HuH-7.5 (cell line): ENCODE measurements at places on chromosomes 11 and 22.
A peak's percentile ranks its signal among the peaks of the same experiment; 100 is the strongest.

- DNase-seq: no peak
Observed at GRCh38 chr11:120686516-120686915, 175.0 kb downstream of the GRIK4 start.

DNA sequence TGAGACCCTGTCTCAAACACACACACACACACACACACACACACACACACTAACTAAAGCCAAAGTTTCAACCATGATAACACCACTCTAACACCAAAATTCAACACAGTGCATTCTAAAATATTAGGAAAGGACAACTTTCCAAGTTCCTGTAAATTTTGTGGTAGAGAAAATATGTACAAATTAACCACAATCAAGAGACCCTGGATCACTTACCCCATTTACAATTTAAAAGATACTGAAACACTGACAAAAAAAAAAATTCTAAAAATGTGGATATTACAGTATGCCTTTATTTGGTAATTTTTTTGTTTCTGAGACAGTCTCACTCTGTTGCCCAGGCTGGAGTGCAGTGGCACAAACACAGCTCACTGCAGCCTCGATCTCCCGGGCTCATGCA is 9.7 kb downstream of the MRTFA start:
- DNase-seq: no peak

GRCh38 chr11:82718307-82718706 is 15.4 kb downstream of the FAM181B start:
- peak; percentile 20 for DNase-seq

- no peak for DNase-seq
Observed at GRCh38 chr22:22369964-22370270, 125.3 kb downstream of the VPREB1 start.

DNA sequence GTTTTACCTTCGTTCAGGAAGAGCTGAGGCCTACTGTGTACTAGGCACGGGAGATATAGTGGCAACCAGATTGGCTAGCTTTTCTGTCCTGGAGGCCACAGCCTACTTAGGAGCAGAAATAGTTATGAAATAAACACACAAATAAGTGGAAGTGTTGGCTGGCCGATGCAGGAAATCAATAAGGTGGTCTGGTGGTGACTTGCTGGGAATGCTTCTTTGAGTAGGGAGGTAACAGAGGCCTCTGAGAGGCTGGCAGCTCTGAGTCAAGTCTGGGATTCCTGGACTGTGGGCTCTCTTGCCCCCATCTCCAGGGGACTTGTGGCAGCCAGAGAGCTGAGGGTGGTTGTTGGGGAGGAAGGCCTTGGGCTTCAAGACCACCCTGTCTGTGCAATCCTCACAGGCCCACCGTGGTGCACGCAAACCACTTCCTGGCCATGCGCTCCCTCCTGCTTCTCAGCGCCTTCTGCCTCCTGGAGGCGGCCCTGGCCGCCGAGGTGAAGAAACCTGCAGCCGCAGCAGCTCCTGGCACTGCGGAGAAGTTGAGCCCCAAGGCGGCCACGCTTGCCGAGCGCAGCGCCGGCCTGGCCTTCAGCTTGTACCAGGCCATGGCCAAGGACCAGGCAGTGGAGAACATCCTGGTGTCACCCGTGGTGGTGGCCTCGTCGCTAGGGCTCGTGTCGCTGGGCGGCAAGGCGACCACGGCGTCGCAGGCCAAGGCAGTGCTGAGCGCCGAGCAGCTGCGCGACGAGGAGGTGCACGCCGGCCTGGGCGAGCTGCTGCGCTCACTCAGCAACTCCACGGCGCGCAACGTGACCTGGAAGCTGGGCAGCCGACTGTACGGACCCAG is 4.1 kb downstream of the SERPINH1 start:
- DNase-seq: no peak

DNA sequence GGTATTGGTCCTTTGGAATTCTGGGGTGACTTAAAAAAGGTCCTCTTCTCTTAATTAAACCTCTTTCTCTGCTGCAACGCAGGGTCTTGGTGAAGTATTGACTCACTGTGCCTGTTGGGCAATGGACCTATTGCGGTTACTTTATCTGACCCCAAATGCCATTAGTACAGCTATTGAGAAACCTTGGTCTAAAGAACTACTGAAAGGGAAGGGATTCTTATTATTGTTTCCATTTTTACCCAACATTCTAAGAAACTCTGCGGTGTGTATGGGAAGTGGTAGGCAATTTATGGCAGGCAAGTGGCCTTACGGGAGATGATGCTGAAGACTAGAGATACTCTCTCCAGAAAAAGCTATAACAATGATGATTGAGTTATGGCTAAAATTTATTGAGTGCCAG is 12.5 kb downstream of the SLC6A5 start:
- no peak for DNase-seq

GRCh38 chr11:37942081-37942480 is 1344.0 kb upstream of the RAG2 start:
- no peak for DNase-seq

DNA sequence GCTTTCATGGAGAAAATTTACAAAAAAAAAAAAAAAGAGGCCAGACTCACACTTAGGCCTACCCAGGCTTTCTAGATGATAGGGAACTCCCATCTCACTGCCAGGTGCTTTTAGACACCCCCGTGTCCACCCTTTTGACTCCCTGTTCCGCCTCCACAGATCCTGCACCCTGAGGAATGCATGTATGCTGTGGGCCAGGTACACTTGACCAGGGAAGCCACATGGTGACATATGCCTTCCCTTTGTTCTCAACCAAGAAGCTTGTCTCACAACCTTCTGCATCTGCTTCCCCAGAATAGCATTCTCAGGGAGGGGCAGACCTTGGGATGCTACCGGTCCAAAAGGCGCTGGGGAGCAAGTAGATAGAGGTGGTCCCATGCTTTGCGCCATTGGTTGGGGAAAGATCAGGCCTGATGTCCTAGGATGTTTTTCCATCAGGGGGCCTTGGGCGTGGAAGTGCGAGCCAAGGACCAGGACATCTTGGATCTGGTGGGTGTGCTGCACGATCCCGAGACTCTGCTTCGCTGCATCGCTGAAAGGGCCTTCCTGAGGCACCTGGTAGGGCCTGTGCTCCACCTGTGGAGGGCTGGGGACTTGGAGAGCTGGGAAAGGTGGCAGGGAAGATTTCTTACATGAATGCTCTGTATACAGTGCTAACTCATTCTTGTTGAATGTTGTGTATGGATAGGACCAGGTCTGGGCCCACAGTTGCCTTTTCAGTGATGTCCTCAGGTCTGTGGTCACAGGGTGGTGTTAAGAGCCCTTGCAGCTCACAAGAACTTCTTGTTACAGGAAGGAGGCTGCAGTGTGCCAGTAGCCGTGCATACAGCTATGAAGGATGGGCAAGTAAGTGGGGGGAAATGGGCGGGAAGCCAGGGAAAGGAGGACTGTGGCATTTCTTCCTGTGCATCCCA is 7.5 kb downstream of the HMBS start:
- DNase-seq: no peak

DNA sequence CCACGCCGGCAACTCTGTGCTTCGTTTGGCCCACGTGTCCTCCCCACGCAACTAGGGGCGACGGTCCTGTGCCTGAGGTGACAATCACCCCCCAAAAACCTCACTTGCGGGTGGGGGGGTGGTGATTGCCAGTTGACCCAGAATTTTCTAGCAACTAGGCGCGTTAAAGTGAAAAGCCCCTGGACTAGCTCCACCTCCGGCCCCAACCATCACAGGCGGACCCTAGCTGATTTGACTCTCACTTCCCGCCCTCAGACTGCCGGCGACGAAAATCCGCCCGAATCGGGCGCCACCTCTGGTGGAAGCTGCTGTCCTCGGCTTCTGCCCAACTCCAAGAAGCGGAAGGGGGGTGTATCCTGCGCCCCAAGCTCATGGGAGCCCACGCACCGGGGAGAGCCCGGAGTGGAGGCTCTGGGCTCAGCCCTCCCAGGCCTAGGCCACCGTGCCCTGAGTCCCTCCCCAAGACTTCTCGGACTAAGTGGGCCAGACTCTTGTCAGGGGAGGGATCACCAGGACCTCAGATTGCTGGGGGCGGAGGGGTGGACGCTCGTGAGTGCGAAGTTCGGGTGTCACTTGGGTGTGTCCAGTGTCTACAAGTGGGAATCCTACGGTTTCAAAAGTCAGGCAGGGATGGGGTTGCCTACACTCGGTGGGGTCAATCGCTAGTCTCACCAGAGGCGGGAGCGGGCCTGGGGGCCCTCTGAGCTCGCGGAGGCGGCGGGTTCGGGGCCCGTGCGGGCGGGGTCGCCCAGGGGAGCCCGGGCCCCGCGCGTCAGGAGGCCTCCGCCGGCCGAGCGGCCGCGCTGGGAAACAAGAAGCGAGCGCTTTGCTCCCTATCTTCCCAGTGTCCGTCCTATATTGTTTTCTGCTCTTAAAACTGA is 12.3 kb downstream of the PAX6 start:
- no peak for DNase-seq

DNA sequence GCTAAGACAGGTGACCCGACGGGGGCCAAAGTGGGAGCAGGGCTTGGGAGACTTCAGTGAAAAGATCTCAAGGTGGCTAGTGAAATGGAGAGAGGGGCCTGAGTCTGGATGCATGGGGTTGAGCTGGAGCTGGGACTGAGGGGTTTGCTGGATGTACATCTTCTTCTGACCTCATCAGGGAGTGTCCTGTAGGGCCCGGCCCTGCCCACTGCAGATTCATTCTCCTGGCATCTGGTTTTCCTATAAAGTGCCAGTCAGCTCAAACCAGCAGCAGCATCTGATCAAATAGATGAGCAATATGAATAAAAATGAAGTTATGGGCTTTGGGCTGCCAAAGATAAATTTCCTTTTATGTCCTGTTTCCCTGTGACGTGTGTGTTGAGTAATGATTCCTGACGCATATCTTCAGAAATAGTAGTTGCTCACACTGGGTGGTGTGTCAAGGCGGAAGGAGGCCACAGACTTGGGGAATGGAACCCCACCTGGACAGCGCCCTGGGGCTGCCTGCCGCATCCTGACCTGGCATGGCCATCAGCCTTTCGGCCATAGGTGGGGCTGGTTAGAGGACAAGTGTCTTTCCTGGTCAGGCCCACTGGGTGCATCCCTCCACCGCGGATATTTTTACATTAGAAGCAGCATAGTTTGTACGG is 135.4 kb downstream of the OSBP2 start:
- no peak for DNase-seq

GRCh38 chr11:109378034-109378433 is 44.0 kb upstream of the C11orf87 start:
- DNase-seq: no peak

DNA sequence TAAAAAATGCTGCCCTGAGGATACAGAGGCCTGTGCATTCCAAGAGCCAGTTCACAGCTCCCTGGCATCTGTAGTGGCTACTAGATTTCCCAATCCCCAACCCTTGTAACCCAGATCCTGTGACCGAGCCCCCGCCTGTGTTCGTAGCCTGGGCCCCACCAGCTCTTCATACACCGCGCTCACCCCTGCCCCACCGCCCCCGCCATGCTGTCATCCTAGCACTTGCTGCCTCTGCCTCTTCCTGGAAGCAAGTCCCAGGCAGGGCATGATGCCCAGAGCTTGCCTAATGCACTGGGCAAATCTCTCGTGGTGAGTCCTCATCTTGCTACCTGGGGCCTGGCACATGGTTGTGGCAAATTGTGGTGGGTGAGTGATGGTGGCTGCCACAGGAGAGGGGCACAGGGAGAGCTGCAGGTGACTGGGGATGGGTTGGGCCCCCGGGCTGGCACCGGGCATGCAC is 7.1 kb downstream of the MGAT3 start:
- DNase-seq: no peak

DNA sequence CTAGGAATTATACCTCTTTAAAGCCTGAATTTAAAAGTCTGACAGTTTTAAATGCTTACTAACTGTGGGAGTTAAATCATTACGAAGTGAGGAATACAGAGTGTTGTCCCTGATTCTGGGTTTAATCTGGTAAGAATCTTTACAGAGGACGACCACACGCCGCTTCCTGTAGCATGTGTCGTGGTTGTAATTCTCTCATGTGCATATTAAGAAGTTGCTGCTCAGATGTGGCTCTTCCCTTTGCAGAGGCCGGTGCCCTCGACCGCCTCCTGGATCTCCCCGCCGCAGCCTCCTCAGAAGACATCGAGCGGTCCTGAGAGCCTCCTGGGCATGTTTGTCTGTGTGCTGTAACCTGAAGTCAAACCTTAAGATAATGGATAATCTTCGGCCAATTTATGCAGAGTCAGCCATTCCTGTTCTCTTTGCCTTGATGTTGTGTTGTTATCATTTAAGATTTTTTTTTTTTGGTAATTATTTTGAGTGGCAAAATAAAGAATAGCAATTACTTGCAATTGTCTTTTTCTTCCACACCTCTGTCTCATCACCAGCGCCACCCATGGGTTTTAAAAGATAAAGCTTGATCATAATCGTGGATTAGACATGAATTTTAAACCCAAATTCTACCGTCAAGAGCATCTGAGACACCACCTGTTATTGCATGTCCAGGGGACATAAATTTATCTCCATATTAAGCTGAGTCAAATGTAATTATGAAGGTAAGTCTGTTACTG is 6.5 kb downstream of the GAL start:
- DNase-seq: no peak

GRCh38 chr22:17705546-17705945 is 67.0 kb downstream of the BCL2L13 start:
- no peak for DNase-seq

DNA sequence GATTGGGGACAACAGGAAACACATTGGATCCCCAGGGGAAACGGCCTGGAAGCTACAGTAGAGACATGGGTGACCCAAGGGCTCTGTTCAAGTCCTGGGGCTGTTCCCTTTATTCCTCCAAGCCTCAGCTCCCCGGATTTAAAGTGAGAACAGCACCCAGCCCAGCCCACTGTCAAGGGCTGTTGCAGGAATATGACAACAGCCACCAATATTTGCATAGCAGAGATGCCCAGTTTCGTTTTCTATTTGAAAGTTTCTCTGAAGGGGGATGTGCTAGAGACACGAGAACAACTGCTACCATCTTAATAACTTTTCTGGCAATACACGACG is 81.1 kb upstream of the WNT7B start:
- DNase-seq: no peak

DNA sequence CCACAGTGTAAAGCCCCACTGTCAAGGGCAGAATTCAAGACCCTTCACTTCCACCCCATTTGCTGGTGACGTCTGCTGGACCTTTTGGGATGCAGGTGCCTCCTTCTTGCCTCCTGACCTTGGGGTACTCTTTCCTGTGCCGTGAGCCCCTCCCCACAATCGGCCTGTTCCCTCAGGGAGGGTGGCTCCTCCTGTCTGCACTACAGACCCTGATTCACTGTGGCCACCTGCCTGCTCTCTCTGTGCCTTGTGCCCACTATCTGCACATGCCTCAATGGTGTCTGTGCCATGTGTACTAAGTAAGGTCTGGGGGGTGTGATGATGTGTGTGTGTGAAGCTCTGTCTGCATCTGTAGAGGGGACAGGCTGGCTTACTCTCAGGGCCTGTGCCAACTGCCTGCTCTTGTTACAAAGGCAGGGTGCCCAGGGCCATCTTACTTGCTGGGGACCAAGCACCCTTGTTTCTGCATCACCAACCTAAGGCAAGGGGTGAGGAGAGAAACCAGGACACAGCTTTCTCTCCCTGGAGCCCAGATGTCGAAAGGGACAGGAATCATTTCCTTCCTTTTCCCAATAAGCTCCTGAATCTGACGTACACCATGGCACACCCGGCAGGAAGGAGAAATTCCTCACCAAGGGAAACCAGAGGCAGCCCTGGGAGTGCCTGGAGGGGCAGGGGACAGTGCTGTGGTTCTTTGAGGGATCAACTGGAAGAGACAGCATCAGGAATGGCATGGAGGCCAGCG is 3.7 kb downstream of the PPM1F start:
- DNase-seq: no peak

GRCh38 chr11:61854966-61855714 is 27.0 kb downstream of the FADS2 start:
- DNase-seq: no peak

GRCh38 chr22:19615001-19615461 is 90.8 kb upstream of the CLDN5 start:
- DNase-seq: no peak
